ENCODE measurements at places on chromosomes 3 and 15.
A peak's percentile ranks its signal among the peaks of the same experiment; 100 is the strongest.

DNA sequence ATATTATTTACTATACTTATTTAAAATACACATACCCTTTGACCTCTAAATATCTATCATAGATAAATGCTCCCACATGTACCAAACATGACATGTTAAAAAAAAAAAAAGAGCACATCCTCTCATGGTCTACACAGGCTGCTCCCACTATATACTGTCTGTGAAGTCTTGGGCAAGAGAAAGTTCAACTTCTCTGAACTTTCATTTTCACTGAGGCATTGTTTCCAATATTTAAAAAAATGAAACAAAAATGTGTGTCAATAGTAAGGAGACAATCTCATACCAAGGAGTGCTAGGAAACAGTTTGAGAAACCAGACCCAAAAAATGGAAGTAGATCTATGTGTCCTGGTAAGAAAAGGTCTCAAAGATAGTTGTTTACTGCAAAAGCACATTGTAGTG lies 29.3 kb downstream of the SLC4A7 start:
- no peak for DNase-seq

DNA sequence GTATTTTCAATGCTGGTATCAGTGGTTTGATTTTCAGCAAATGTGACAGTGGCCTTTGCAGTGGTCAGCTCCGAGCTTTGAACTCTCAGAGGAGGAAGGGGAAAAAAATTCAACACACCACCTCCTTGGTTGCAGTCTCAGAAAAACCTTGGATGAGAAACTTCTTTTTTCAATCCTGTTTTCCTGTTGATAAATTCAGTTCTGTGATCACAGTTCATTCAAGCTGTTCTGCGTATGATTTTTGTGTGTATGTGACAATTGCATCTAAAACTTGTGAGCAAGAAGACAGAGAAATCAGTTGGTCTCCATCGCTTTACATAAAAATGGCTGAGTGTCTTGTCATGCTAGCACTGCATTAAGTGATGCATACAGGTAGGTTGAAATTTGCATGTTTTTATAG lies 19.2 kb downstream of the ZBTB38 start:
- DNase-seq = peak; percentile 74

DNA sequence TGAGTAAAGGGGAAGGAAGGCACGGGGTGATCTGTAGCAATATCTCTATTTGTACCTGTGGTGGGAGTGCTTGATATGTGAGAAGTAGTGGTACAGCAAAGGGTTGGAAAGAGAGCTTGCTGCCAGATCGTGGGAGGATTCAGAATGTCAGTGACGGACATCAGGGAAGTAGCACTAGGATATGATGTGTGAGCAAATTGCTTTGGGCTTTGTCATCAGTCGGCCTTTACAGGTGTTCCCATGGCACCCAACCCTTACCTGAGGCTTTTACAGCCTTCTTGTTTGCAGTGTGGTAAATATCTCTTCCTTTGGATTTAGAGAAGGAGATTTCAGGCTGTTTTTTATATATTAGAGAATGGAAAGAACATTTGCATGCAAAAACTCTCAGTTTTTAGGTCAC lies 29.8 kb downstream of the IL1RAP start:
- no peak for DNase-seq

- DNase-seq = no peak
These were observed 112.4 kb upstream of the ALDH1A3 start for GRCh38 chr15:100767001-100767825.

DNA sequence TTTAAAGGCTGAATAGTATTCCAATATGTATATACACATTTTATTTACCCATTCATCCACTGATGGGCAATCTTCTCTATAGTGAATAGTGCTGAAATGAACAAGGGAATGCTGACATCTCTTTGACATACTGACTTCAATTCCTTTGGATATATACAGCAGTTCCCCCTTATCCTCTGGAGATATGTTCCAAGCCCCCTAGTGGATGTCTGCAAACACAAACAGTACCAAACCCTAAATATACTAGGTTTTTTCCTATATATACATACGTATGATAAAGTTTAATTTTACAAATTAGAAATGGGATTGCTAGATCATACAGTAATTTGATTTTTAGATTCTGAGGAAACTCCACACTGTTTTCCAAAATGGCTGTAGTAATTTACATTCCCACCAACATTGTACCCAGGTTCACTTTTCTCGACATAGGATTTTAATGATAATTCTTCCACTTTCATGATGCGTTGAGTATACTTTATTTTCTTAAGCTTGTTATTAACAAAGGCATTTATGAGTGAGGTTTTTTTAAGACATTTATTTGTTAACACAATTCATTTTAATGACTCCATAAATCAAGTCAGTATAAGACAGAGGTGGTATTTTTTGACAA lies 38.2 kb downstream of the VPS13C start:
- no peak for DNase-seq

DNA sequence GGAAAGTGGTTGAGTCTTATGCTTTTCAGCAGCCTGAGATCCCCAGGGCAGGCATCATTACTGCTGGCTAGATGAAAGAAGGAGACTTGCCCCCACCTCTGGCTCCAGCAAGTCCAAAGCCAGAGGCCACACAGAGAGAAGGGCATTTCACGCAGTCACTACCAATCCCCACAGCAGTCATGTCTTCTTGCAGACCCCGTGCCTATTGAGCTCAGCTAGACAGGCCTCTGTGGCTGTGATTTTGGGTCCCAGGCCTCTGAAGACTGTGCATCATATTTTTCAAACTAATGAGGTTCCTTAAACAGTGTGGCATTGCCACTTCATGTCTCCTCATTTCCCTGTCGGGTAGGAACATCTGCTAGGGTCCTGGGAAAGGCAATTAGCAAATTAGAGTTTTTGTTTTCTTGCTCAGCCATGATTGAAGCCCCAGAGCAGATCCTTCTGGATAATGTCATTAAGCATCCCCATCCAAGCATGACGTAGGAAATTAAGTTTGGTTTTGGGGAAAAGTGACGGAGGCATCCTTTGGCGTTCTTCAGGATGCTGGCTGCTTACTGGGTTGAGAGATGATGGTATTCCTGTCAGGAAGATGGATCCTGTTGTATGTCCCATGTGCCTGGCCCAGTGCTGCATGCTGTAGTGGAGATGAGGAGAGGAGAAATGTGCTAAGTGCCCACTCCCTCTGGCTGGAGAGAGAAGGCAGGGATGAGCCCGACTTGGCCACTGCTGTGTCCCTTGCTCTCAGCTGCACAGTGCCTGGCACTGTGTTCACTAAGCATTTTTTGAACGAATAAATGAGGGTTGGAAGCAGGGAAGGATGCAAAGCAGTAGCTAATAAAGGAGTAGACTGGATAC lies 7.0 kb downstream of the SPSB4 start:
- peak; percentile 66 for DNase-seq

DNA sequence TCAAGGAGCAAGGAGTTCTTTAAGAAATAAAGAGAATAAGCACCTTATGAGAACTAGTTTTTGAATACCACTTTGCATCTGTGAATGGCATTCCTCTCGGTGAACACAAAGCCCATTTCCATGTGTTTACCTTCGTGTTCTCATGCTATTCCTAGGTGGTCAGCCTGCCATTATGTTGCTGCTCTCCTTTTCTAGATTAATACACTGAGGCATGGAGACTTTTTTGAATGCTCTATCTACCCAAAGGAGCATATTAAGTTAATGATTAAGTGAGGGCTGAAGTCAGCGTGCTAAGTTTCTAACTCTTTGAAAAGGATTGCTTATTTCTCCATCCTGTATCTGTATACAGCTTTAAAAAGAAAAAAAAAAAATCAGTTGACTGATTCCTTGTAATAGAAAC lies 394.5 kb downstream of the MECOM start:
- DNase-seq = no peak

DNA sequence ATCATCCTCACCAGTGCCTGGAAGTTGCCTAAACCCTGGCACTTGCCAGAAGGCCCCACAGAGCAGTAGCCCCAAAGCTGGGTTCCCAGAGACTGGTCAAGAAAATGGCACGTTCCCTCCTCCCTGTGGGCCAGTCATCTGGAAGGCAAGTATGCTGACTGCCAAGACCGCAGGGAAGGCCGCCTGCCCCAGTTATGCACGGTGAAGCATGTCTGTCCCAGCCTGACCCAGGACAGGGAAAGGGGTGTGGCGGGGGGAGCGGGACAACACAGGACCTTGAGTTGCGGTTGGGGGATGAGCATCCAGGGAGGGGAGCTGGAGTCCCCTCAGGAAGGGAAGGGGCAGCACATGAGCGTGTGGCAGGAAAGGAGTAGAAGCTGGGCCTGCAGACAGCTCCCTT lies 33.0 kb downstream of the RBPMS2 start:
- no peak for DNase-seq

GRCh38 chr15:28273873-28274610 lies 47.9 kb downstream of the HERC2 start:
- no peak for DNase-seq

DNA sequence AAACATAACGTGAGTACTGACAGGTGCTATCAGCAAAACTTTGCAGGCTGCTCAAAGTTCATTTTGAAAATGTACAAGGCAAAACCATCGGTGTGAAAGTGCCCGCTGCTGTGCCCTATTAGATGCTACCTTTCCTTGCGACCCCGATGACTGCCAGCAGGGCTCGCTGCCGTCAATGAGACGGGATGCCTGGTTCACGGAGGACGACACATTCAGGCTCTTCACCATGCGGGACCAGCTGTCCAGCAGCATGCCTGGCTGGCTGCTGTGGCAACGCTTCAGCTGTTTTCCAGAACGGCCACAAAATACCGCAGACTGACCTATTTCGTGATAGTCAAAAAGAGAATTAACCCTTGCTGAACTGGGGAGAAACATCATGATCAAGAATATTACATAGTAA lies 92.7 kb upstream of the OCA2 start:
- DNase-seq = peak; percentile 93

DNA sequence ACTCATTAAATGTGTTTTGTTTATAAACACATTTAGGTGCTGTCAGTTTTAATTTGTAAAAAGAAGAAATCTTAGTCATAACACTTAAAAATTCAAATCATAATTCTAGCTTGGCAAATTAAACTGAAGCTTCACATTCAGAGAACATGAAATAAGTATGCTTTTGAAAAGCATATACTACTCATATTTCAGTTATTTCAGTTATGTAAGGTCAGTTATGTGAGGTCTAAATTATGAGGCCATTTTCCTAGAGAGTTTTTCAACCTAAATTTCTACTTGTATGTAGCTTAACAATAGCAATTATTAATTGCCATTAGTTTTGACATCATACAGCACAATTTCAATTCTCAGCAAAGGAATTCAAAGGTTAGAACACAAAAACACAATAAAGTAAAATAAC lies 465.0 kb downstream of the PLOD2 start:
- no peak for DNase-seq

DNA sequence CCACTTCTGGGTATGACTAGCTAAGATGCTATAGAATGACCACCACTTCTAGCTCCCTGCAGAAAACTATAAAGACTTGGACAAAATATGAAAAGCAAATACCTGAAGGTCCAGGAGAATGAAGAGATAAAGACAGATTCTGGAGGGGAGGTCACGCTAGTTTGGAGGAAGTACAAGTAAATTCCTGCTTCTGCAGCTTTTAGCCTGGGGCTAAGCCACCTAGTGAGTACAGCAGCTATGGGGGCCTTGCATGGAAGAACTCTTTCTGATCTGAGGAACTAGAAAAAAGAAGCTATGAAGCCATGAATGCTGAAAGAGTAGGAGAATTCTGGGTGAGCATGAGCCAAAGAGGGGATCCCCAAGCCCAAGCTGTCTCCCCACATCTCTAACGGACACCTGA lies 29.8 kb downstream of the NRG4 start:
- no peak for DNase-seq

DNA sequence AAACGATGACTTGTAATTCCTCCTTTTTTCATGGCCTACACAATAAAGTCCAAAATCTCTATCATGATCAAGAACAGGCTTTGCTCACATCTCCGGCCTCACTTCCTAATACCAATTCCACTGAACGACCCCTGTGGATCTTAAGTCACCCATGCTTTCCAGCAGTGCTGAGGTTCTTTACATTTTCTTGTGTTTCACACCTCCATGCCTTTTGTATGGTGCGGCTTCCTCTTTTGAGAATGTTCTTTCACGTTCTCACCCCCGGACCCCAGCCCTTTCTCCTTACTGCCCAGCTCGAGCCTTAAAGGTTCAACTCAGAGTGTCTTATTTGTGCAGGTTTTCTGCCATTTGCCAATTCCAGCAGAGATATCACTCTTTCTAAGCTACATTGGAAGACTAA lies 70.1 kb downstream of the CSNK1G1 start:
- DNase-seq = no peak

DNA sequence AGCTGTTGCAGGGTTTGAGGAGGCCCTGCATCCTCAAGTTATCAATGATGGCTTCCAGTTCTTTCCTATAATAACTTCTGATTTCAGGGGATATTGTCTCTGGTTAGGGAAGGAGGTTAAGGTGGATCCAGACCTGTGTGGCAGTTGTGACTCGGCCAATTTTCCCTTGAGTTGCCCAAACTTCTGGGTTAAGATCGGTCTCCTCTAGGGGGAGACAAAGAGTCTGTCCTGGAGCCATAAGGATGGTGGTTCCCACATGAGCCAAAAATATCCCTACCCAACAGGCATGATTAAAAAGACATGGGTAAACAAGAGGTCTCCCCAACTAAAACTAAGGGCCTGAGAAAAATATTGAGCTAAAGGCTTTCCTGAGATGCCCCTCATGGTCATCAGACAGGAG lies 227.5 kb upstream of the MDFIC2 start:
- no peak for DNase-seq

- DNase-seq = no peak
These were observed 10.0 kb upstream of the USP3 start for GRCh38 chr15:63494408-63494807.

DNA sequence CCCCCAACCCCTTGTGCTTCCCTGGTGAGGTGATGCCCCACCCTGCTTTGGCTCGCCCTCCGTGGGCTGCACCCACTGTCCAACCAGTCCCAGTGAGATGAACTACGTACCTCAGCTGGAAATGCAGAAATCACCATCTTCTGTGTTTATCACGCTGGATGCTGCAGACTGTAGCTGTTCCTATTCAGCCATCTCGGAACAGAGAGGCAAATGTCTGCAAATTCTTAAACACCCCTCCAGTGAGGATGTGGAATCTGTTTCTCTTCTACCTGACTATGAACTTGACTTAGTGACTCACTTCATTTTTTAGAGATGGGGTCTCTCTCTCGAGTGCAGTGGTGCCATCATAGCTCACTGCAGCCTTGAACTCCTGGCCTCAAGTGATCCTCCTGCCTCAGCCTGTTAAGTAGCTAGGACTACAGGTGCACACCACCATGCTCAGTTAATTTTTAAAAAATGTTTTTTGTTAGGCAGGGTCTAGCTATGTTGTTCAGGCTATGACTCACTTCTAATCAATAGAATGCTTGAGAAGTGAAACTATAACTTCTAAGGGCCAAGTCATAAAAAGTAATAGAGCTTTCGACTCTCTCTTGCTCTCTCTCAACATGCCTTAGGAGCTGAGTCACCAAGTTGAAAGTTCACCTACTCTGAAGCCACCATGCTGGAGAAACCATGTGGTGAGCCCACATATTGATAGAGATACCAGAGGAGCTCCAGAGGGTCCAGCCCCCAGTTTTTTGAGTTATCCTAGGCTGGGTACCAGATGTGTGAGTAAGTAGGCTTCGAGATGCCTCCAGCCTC lies 11.5 kb upstream of the PARP14 start:
- DNase-seq = no peak
